ENCODE measurements at places on chromosomes 16 and 17.

- no peak for DNase-seq
These were observed 6.7 kb downstream of the HS3ST3B1 start for GRCh38 chr17:14307560-14308024.

DNA sequence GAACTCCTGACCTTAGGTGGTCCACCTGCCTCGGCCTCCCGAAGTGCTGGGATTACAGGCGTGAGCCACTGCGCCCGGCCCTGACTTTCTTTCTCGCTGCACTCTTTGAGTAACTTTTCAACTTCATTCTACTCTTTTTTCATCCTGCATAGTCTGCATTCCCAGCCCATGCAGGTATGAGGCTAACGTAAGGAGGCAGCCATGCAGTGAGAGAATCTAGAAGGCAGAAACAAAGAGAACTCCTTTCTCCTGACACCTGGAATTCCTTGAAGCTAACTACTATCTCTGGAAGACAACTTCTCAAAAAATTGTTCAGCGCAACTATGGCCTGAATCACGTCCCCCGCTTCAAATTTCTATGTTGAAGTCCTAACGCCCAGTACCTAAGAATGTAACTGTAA is 152.0 kb downstream of the SLC39A11 start:
- no peak for DNase-seq

- DNase-seq: no peak
These were observed 1.1 kb downstream of the ABCA10 start for GRCh38 chr17:69227541-69227940.

- no peak for DNase-seq
These were observed 114.5 kb downstream of the CLEC16A start for GRCh38 chr16:11058832-11059231.

- peak; percentile 70 for DNase-seq
These were observed 4.5 kb upstream of the HSD17B1 start for GRCh38 chr17:42548070-42548837.

GRCh38 chr16:2061023-2061422 is 13.2 kb downstream of the TSC2 start:
- DNase-seq: no peak

DNA sequence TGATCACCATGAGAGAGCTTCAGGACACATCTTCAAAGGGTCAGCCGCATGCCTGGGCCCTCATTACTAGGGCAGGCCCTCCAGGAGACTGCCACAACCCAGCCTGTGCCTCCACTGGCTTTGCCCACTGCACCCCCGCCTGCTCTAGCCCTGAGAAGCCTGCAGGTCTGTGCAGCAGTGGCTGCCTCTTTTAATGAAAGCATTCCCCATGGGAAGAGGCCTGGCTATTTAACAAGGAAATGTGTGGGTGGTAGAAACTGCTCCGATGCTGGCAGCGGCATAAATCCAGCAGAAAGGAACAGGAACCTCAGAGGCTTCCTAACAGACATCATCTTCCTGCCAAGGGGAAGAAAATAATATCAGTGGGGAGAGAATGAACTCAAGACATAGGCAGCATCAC is 375 bp upstream of the KRT32 start:
- DNase-seq: no peak

DNA sequence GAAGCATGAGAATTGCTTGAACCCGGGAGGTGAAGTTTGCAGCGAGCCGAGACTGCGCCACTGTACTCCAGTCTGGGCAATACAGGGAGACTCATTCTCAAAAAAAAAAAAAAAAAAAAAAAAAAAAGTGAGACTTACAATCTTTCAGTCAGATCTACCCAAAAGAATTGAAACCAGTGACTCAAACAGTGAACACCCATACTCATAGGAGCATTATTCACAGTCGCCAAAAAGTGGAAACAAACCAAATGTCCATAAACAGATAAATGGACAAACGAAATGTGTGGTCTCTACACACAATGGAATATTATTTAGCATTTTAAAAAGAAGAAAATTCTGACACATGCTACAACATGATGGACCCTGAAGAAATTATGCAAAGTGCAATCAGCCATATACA is 9.1 kb upstream of the SCNN1B start:
- DNase-seq: no peak

DNA sequence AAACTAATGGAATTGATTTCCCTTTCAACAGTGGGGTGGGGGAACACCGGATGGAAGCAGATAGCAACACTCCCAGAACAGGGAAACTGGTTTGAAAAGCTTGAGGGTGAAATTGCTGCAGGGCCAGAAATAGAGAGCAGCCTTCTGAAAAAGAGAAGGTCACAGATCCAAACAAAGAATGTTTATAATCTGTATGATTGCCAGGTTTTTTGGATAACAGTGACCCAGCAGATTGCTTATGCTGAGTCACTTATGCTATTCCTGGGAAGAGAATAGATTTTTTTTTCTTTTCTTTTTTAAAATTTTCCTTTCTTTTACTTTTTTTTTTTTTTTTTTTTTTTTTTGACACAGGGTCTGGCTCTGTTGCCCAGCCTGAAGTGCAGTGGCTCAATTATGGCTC is 641.3 kb downstream of the KCNJ2 start:
- no peak for DNase-seq

DNA sequence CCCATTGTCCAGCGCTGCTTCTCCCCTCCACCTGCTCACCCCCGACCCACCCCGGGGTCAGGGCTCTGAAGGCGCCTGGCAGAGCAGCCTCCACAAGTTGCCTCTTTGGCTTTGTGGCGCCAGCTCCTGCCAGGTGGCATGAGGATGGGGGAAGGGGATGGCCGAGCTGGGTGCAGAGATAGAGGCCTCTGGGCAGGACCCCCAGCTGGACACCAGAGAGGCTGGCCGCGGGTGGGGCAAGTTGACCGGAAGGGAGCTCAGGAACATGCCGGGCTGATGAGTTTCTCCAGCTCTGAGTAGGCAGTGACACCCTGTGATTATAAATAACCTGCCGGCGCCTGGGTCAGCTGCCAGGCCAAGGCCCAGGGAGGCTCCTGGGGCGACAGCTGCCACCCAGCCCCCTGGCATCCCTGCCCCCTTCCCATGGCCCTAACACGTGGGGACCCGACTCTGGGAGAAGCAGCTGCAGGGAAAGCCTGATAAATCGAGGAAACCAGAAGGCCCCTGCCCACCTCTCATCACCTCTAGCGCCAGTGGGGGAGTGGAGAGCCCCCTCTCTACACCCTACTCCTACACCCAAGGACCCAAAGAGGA is 729 bp downstream of the P2RX5 start:
- no peak for DNase-seq

DNA sequence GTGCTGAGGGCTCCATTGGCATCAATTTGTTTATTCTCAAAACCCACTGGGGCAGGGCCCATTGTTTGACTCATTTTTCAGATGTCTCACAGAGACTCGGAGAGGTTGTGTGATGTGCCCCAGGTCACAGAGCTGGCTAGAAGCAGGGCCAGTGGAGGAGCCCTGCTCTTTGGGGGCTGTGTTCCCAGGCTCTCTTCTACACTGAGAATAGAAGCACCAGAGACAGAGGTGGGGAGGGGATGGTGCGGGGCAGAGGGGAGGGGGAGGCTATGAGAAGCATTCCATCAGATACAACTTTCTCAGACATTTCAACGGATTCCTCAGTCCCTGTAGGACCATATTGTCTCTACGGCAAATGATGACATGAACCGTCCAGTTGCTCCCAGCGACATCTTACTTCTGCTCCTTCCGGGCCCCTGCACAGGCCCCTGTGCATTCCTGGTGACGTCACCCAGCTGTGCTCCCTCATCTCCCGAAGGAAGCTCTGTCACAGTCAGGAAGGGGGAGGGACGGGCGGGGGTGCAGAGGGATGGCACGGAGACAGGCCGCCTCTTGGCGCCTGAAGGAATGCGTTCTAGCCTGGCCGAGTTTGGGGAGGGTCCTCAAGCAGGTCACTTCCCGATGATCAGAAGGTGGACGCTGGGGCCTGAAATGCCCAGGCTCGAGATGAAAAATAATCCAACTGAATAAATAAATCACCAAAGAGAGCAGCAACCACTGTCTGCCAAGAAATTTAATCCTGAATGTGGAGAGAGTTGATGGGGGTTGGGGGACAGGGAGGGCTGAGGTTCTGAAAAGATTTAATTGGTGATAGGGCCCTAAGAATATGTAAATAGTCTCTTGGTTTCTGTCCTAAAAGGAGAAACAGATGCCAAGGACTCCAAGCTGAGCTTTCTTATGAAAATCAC is 114.1 kb downstream of the NOG start:
- no peak for DNase-seq

- DNase-seq: no peak
These were observed 4.2 kb downstream of the CORO6 start for GRCh38 chr17:29618272-29619065.

GRCh38 chr16:88793251-88793954 is 8.4 kb upstream of the PIEZO1 start:
- no peak for DNase-seq

- DNase-seq: no peak
These were observed 81.5 kb downstream of the NXN start for GRCh38 chr17:897970-898619.

DNA sequence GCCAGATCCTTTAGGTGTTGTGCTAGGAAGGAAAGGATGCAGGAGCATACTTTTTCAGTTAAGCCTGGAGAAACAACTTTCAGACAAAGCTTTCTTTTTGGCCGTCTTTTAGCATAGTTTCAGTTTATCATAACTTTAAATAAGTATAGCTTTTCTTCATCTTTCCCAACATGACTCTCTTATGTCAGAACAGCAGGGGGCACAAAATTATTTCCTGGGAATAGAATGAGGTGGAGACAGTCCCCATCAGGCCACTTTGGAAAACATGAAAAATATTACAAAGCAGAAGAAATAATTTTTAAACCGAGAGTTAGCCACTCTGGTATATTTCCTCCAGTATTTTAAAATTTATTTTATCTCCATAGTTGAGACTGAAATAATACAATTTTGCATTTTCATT is 387.6 kb downstream of the HAPSTR1 start:
- DNase-seq: no peak

DNA sequence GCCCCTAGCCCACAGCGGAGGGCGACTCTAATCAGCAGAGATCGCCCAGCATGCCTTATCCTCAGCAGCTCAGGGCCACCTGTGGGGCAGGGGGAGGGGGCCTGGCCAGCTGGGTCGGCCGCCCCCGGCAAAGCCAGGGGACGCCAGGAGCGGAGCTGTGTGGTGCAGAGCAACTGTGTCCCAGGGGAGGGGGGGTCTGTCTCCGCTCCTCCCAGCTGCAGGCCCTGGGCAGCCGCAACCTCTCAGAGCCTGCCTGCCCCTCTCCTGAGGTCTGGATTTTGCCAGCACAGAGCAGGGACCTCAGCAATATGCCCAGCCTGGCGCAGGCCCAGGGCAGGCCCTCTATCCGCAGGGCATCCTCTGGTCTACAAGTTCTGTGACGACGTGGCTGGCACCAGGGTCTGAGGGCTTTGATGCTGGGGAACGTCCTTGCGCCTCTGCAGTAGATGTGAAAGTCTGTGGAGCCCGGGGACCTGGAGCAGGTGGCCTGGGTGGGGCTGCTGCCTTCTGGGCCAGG is 36.5 kb upstream of the SLC38A10 start:
- DNase-seq: no peak

DNA sequence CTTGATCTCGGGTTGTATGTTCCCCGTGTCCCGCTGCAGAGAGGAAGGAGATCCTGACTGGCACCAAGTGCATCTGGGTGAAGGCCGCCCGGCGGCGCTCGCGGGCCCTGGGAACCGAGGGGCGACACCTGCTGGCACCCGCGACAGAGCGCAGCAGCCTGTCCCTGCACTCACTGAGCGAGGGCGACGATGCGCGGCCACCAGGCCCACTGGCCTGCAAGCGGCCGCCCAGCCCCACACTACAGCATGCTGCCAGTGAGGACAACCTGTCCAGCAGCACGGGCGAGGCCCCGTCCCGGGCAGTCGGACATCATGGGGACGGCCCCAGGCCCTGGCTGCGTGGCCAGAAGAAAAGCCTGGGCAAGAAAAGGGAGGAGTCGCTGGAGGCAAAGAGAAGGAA is 7.5 kb downstream of the BTBD17 start:
- DNase-seq: peak; percentile 22

GRCh38 chr17:65559461-65559803 is 2.0 kb downstream of the AXIN2 start:
- no peak for DNase-seq
